Activated T-cell treated with anti-CD3 and anti-CD28 coated beads, Interleukin-2, amount 50 U/mL, for 4 hours (primary cell): ENCODE measurements at places on chromosomes 7 and 10. TPM values are rescaled to one million over a fixed set of nuclear protein-coding genes. Genes with fewer than 3 reads are reported as not detected.

GRCh38 chr7:29458933-29459332 lies 104.7 kb upstream of the PRR15 start:
- DNase-seq = no peak

DNA sequence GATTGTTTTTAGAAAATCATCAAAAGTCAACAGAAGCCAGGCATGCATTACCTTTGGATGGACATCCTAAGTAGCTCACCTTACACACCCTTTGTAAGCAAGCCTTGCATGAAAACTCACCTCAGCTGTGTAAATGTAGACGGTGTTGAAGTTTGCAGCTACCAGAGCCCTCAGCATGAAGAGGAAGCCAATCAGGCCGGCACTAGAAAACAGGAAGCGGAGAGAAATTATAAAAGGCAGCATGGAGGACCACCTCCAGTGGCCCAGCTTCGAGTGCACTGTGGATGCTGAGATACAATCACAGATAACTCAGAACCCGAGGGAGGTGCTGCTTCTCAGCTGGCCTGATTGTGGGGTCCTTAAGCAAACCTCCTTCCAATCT lies 75.3 kb downstream of the SVOPL start:
- no peak for DNase-seq

DNA sequence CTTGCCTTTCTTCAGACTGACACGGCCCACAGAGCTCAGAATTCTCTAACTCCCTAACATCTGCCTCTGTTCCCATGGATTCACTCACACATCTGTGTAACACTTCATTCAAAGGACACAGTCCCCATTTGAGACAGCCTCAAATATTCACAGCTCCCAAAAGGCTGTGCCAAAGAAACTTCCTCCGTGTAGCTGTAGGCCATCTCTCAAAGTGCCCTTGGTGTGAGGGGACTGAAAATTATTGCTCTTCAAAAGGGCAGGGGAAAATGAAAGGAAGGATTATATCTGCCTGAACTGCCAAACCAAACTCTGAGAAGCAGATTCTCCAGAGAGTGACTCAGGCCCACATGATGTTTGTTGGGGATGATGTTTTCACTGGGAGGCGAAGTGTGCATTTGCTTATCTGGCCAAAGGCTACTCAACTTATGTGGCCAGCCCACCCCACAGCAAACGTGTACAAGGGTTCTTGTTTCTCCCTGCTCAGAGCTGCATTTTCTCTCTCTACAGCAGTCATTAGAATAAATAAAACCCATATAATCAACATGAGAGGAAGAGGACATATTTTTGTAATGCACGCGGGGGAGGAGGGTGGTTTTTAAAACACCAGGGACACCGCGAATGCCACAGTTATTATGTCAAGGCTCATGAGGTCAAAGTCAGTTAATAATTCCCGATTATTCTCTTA lies 302.4 kb upstream of the NFE2L3 start:
- no peak for DNase-seq

DNA sequence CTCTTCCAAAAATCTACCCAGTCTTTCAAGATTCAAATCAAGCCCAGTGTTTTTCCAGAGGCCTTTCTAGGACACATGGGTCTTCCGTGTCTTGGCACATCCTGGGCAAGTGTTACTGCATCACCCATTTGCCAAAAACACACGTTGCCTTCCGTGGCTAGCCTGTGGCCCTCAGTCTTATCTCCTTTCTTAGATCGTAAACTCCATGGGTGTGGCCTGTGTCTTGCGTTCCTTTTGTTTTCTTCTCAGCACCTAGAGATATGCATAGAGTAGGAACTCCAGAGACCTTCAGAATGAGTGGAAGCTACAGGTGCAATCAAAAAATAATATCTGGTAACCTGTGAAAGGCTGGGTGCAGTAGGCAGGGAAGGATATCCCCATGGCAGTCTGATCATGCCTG lies 56.5 kb upstream of the NMT2 start:
- no peak for DNase-seq

DNA sequence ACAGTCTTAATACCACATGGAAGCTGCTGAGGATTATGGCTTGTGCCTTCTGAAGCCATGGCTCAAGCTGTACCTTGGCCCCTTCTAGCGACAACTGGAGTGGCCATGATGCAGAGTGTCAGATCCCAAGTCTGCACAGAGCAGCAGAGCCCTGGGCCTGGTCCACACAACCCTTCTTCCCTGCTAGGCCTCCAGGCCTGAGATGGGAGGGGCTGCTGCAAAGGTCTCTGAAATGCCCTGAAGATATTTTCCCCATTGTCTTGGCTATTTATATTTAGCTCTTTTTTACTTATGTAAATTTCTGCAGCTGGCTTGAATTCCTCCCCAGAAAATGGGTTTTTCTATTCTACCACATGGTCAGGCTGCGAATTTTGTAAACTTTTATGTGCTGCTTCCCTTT lies 804.6 kb upstream of the ZWINT start:
- DNase-seq = no peak

DNA sequence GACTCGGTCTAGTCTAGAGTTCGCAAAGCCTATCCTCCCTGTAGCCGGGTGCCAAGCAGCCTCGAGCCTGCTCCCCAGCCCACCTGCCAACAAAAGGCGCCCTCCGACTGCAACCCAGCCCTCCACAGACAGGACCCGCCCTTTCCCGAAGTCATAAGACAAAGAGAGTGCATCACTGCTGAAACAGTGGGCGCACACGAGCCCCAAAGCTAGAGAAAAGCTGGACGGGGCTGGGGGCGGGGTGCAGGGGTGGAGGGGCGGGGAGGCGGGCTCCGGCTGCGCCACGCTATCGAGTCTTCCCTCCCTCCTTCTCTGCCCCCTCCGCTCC lies 622 bp upstream of the COL1A2 start:
- DNase-seq = no peak

DNA sequence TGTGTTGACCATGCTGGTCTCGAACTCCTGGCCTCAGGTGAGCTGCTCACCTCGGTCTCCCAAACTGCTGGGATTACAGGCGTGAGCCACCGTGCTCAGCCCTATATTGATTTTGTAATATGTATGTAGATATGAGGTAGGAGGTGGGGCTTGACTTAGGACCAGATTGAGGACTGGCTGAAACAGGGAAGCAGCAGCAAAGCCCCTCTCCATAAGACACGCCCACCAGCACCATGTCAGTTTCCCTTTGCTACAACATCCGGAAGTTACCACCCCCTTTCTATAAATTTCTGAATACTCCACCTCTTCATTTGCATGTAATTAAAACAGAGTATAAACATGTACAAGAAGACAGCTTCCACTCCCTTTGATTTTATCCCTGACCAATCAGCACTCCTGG lies 47.9 kb upstream of the MYL10 start:
- no peak for DNase-seq

GRCh38 chr10:133474665-133475424 lies 21.1 kb downstream of the SCART1 start:
- DNase-seq = no peak

DNA sequence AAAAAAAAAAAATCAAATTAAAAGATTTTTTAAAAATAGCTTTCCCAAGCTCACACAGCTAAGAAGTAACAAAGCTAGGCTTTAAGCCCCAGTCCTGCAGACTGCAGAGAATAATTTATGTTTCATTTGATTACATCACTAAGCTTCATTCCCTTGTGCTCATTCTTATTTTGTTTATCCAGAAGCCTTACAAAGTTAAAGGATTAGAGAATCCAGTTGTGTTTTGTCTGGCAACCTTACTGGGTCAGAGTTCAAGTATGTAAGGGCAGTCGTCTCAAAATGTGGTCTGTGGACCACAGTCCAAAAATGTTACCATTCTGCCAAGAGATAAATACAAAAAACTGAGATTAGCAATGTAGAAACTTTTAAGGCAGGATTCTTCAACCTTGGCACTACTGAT lies 32.1 kb upstream of the EZH2 start:
- DNase-seq = no peak

Gene NPC1L1
- not detected for total RNA-seq

Gene CTAGE4
- total RNA-seq = 0.29 TPM

Gene PHTF2
- total RNA-seq = 27.1 TPM
